ENCODE measurements at places on chromosomes 2 and 18. TPM values are rescaled to one million over a fixed set of nuclear protein-coding genes. Genes with fewer than 3 reads are reported as not detected.
A peak's percentile ranks its signal among the peaks of the same experiment; 100 is the strongest.

DNA sequence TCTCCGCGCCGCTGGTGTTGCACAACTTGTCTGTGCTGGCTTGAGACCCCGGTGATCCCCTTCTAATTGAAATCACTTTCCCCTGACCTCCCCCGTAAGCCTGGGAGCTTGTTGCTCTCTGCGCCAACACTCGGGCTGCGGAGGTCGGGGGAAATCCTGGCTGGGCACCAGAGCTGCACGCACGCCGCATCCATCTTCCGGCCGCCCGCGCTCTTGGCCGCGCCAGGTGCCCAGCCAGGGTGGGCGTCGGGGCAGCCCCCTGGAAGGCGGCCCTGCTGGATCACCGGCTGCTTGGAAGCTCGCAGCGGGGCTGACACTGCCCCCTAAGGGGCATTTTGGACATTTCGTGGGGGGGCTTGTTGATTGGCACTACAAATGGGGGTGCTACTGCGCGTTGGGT lies 280.3 kb upstream of the SKOR2 start:
- no peak for ATAC-seq

DNA sequence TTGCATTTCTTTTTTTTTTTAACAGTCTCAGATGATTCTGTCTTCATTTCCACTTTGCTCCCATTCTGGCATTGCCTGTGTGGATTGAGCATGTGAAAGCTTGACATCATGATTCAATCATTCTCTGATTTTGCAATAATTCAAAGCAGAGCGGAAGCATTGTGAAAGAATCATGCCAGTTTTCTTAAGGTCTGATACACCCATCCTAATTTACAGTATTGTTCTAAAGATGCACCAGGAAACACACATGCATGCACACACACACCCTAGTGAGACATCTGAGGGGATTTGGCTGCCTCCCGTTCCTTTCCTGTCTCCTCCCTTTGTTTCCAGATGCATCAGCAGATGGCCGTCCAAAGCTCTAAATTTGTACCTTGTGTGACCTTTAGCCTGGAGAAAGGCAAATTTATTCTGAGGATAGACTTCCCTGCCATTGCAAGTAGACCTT lies 97.3 kb downstream of the FMNL2 start:
- no peak for ATAC-seq

DNA sequence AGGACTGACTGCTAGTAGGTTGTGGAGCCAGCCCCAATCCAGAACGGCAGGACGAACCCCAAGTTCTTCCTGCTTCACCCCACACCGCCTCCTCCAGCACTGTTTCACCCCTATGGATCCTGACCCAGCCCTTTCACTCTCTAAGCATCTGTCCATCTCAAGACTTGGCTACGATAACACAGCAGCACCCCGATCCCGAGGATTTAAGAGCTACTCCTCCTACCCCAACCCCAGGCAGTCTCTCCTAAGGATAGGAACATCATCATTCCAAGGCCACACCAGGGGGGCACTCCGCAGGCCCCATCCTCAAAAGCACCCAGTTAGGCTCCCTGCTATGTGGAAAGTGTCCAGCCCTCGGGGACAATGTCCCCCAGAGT lies 645 bp downstream of the KCTD18 start:
- peak; percentile 11 for ATAC-seq

DNA sequence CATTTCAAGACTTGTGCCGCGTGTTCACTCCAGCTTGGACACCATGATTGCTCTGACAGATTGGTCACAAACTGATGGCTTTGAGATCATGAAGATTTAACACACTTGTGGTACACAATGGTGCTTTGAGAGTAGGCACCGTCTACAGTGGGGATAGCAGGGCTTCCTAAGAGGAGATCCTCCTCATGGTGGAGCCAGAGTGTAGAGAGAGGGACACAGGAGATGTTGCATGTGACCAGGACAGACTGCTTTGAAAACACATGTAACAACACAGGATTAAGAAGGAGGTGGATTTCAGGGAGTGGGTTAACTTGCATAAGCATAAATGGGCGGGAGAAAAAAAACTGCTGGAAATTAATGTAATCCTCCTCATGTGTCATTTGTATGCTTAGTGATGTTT lies 95.7 kb upstream of the LINC00305 start:
- no peak for ATAC-seq

DNA sequence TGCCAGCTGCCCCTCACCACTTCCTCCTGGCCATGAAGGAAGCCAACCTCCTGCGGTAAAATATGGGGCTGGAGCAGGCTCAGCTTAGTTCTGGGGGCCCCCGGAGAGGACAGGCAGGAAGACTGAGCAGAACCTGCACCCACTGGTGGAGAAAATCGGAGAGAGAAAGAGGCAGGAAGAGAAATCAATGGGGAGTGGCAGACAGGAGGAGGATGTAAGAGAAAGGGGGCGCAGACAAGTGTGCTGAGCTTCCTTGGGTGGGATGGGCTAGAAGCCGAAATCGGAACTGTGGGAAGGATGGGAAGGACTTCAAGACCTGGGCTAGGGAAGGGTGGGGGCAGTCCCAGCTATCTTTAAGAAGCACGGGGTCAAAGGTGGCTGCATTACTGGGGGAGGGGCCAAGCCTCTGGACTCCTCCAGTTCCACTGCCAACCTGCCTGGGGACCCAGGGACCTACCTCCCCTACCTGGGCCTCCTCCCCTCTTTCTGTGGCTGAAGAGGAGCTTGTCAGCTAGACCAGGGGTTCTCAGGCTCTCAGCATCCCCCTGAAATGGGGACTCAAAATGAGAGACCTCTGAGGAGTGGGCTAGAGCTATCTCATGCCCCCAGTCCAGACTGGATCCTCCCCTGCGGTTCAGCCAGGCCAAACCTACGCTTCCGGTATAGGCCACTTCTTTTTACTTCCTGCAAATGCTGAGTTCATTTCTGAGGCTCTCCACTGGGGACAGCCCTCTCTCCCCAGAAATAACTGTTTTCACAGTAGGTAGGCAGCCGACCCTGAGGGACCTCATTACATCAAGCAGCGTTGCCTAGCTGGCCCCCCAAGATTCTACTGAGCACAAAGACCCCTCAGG lies 33.6 kb upstream of the B3GNT7 start:
- peak; percentile 67 for ATAC-seq

GRCh38 chr2:2731101-2731815 lies 400.2 kb upstream of the MYT1L start:
- ATAC-seq = no peak

DNA sequence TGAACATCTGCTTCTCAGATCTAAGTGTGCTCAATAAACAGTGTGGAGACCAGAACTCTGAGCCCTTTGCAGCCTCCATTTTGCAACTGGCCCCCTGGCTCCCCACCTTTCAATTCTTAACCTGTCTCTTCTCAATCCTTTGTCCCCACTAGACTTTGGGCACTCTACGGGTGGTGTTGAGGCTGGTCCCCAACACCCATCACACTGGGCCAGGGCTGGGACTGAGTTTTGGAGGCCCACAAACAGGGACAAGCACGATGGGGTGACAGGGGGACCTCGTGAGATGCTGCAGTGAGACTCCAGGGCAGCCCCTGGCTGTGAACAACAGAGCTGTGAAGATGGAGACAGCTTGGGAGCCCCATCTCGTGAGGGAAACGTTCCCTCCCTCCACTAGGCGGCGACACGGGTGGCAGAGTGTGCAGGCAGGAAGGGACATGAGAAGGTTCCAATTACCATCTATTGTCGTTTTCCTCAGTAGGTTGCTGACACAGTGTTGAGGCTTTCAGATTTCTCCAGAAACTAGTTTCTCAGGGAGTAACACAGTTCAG lies 1.2 kb downstream of the ANKMY1 start:
- no peak for ATAC-seq

GRCh38 chr2:71581026-71581425 lies 127.7 kb downstream of the DYSF start:
- no peak for ATAC-seq

DNA sequence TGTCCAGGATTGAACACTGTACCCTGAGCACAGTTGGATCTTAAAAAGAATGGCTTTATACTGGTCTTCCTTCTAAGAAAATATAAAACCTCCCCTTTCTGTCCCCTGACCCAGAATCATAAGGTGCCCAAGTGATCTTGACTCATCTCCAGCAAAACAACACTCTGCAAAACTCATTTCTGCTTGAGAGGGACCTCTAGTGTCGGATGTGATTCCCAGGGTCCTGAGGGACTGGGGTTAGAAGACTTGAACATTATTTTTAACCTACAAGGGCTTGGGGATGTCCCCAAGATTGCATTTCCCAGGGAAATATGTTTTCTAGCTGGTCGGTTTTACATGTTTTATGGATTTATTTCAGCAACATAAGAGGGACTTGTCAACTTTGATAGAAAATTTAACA lies 1318.5 kb upstream of the CELF4 start:
- ATAC-seq = no peak

GRCh38 chr18:29644276-29644675 lies 1398.3 kb downstream of the DSC3 start:
- no peak for ATAC-seq

DNA sequence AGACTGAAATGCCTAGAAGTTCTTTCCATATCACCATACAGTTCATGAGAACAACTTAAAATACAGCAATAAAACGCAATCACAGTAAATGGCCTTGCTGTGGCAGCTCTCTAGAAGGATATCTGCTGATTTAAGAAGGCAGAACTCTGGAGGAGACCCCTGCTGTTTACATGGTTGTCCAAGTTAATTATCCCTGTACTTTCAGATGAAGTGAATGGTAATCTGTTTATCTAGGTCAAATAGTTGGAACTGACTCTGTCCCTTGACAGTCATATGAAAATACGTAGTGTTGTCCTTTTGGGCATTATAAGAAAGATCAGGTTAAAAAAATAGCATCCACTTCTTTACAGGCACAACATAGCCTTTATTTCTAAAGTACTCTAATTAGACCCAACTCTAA lies 115.6 kb downstream of the COLEC12 start:
- ATAC-seq = no peak

DNA sequence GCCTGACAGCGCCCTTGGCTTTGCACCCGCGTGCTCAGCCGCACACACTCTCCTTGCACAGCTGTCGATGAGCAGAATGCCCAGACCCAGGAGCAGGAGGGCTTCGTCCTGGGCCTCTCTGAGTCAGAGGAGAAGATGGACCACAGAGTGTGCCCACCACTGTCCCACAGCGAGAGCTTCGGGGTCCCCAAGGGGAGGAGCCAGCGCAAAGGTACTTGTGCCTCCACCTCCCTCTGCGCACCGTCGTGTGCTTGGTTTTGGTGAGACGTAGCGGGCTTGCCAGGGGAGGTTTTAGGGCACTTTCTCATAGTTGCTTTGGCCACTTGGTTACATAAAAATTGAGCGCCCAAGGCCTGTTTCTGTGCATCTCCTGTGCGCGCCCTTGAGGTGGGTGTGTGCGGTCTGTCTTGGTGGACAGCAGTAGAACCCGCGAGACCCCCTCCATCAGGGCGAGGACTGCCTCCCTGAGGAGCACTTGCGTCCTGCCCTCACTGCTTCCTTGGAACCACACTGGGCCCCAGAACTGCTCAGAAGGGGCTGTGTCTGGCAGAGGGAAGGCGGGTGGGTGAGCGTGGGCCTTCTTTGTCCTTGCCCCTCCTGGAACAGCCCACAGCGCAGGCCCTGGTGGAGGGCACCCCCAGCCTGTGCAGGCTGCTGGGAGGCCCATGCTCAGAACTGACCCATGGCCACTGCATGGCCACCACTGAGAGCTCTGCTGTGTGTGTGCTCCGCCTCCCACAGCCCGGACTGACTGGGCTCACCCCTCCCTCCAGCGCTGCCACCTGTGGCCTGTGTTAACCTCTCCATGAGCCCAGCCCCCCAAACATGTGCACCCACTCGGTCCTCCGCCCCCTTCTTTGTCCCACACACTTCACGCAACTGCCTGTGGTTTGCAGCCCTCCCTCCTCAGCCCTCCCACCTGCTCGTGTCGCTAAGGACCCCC lies 95.9 kb downstream of the DGKD start:
- ATAC-seq = no peak

DNA sequence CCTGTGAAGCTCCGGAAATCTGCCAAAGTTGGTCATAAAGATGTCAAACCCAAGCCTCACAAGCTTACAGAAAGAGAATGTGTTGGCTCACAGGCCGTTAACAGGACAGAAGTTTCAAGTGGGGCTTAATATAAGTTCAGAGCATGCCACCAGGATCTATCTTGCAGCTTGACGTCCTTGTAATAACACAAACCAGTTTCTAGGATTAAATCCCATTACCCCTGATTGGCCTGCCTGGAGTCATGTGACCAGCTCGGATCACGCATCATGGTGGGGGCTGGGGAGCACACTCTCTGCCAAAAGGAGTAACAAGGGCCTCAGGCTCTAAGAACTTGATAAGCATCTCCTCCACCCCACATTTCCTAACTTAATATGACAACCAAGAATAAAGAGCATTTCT lies 38.9 kb upstream of the SCG2 start:
- no peak for ATAC-seq

GRCh38 chr2:36326286-36326685 lies 29.3 kb upstream of the CRIM1 start:
- ATAC-seq = no peak

GRCh38 chr2:222423632-222424275 lies 589 bp upstream of the SGPP2 start:
- ATAC-seq = peak; percentile 80

- ATAC-seq = no peak
These were observed 56.9 kb upstream of the HAAO start for GRCh38 chr2:42849311-42849710.

DNA sequence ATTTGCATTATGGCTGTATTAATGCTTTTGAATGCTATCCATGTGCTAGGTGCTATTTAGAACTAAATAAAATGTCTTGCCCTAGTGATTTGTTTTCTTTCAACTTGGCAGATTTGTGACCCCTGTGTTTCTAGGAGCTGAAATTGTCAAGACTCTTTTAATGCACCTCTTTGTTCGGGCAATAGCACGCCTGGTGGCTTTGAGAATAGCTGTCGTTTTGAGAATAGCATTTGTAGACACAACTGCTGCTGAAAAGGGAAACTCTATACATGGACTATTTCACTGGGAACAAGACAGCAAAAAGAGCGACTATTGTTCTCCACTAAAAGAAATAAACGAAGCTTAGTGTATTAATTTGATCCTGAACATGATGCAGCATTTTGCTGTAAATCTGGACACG lies 352.1 kb upstream of the ZNF521 start:
- no peak for ATAC-seq

- peak; percentile 13 for ATAC-seq
These were observed 23.6 kb downstream of the UGP2 start for GRCh38 chr2:63865159-63865799.

DNA sequence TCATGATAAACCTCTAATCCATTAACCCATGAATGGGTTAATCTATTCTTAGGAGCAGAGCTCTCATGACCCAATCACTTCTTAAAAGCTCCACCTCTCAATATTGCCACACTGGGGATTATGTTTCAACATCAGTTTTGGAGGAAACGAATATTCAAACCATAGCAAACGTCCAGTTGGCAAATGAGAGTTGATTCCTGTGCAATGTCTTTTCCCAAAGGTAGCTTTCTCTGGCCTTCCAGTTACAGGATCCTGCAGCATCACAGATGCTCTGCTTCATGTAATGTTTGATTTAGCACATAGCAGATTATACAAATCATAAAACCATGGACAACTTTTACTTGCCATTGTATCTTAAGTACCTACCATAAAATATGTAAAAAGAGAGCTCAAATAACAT lies 481.0 kb downstream of the TNS1 start:
- ATAC-seq = no peak

SYT4 gene
- not detected for total RNA-seq

TUBA3E gene
- total RNA-seq = not detected

KATNAL2 gene
- total RNA-seq = 0.53 TPM

GREB1 gene
- 1.0 TPM for total RNA-seq

POTEJ gene
- not detected for total RNA-seq

GPBAR1 gene
- 1.4 TPM for total RNA-seq

DOK6 gene
- not detected for total RNA-seq

LYPD6B gene
- total RNA-seq = not detected

Data from activated T-helper 17 cell treated with anti-CD3 and anti-CD28 coated beads, Interleukin-2, amount 50 U/mL, for 72 hours (primary cell).